ENCODE measurements at places on chromosomes 12 and 14.
A peak's percentile ranks its signal among the peaks of the same experiment; 100 is the strongest.

DNA sequence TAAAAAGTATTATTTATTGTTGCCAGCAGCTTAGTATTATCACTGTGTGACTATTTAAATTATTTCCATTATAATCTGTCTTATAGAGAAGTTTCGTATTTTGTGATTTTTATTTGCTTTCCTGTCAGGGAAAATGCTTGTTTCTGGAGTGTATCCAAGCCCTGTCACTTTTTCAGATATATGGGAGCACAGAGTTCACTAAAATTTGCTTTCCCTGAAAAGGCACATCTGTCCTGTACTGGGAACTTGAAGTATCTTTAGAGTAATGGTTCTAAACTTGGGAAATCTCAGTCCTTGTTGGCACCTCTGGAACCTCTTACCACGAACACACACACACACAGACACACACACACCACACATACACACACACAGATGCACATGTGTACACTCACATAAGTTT is 39.3 kb upstream of the SSTR1 start:
- DNase-seq, result no peak

- no peak for DNase-seq
Observed at GRCh38 chr14:67513631-67514108, 19.4 kb upstream of the PLEKHH1 start.

GRCh38 chr12:76952995-76953394 is 74.2 kb upstream of the CSRP2 start:
- DNase-seq, result no peak

DNA sequence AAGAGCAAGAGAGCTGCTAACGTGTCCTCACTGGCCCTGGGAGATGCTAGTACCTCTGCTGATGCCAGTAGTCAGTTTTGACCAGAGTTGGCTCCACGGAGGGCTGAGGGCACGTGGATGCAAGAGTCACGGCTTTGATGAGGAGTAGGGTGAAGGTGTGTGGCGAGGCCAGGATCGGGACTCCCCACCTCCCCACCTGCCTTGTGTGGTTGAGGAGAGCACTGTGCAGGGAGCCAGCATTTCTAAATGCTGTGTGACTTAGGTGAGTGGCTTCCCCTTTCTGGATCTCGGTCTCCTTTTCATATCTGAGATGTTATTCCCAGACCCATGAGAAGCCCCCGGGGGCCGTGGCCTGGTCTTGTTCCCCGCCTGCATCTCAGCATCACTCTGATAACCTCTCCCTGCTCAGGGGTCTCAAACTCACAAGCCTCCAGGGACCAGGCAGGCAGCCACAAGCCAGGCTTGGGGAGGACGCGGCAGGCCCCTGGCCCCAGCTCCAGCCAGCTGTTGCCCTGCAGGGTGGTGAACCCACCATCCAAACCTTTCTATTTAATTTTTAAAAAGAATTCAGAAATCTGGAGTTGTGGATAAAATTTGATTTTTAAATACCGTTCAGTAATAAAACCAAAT is 32.1 kb downstream of the MVK start:
- no peak for DNase-seq

DNA sequence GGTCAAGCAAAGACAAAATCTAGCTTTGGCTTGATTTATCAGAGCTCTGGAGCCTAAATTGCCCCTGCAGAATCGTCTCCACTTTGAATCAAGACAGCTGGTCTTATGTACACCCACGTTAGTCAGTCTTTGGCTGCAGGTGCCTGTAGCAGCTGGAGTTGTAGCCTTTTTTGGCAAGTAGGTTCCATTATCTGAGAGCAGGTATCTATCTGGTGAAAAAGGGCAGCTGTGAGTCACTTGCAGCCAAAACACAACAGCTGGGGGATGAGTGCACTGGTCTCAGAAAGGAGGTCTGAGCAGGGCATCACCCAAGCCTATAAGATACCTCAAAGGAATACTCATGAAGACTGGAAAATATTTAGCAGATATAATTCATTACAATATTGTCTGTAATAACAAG is 43.6 kb upstream of the KCNH5 start:
- DNase-seq, result no peak

DNA sequence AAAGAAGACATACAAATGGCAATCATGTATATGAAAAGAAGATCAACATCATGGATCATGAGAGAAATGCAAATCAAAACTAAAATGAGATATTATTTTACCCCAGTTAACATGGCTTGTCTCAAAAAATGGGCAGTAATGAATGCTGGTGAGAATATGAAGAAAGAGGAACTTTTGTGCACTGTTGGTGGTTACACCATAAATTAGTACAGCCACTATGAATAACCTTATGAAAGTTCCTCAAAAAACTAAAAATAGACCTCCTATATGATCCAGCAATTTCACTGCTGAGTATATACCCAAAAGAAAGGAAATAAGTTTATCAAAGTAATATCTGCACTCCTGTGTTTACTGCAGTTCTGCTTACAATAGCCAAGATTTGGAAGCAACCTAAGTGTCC is 151.7 kb downstream of the PDZRN4 start:
- DNase-seq, result no peak

DNA sequence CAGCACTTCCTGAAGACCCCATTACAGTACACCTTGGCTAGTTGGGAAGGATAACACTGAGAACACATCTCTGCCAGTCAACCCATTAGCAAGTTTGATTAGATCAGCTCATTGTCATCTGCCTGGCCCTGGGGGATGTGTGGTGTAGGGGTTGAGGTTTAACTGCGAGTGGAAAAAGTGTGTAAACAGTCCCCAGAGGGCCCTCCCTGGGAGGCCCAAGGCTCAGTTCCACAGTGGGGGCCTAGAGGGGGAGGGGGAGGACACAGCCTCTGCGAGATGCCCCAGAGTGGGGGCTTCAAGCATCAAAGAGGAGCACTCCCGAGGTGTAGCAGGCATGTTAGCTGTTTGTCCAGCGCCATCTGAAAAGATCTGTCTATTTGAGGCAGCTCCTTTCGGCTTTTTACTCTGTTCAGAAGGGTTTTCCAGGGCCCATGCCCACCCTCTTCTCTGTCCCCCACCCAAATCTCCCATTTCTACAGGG is 344 bp downstream of the LPAR5 start:
- peak; percentile 54 for DNase-seq

GRCh38 chr12:109446-109845 is 42.9 kb downstream of the IQSEC3 start:
- DNase-seq, result no peak

DNA sequence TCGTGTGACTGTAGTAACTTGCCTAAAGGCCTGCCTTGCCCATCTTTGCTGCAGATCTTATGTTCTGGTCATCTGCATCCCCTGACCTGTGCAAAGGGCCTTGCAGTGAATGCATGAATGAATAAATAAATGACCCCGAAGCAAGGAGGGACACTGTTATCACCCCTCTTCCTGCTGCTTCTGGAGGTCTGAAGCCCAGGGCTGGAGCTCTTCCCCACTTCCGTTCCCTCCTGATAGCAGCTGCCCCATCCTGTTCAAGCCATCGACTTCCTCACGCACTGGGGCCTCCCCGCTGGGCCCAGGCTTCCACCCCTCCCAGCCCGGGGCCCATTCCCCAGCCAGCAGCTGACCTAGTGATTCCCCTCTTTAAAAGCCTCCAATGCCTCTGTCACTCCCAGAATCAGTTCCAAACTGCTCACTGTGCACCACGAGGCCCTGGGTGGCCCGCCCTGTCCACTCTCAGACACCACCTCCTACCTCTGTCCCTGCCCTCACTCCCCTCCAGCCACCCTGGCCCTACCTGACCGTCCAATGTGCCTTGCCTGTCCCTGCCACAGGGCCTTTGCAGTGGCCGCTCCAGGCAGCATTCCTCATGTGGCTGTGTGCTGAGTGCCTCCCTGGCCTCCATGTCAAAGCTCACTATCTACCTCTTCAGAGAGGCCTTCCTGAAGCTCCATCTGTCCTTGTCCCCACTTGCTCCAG is 78.6 kb downstream of the SCARB1 start:
- no peak for DNase-seq

DNA sequence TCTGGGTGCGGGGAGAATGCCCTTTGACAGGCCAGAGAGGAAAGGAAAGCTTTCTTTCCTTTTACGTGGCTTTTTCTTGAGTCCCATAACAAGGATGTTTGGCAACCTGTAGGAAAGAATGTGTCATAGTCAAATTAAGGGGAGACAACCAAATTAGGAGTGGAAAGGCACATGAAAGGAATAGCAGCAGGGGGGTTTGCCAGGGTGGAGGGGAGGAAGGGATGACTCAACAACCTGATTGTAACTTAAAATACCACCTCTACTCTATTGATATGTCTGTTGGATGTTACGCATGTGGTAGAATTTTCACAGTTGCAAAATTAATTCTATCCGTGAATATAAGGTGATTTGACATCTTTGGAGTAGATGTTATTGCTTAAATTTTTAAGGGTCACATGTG is 28.5 kb upstream of the MYBPC1 start:
- no peak for DNase-seq

GRCh38 chr12:54428050-54429013 is 9.3 kb upstream of the ITGA5 start:
- no peak for DNase-seq

DNA sequence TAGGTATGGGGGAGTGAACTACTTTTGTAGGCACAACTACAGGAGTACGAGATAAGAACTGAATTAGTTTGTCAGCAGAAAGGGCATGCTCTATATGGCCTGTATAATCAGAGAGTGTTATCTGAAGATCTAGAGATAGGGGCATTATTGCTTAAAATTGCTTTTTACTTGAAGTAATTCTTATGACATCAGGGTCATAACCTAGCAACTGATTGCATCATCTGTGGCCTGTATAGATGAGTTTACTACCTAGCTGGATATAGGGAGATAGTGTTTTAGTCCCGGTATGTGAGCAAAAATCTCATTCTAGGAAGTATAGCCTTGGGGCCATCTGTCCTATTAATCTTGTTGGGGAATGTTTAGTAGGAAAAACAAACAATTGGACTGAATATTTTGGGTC is 142.7 kb downstream of the TMEM117 start:
- no peak for DNase-seq

GRCh38 chr12:104212516-104212915 is 3.1 kb upstream of the TXNRD1 start:
- no peak for DNase-seq

GRCh38 chr12:92088805-92089204 is 56.8 kb downstream of the BTG1 start:
- no peak for DNase-seq

- no peak for DNase-seq
Observed at GRCh38 chr12:20272161-20272560, 96.2 kb upstream of the PDE3A start.

DNA sequence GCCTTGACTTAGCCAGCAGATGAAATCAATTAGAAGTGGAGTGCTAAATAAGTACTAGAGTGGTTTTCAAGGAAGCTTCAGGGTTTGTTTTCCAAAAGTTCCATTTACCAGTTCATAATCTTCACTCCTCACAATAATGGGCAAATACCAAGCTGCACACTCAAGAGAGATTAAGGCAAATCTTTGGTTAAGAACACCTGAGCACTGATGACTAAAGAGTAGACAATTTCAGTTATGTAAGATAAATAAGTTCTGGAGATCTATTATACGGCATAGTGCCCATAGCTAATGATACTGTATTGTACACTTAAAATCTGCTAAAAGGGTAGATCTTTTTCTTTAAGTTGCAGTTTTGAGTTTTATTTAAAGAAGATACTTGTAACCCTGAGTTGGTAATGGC is 125.0 kb downstream of the ARMH4 start:
- no peak for DNase-seq

- no peak for DNase-seq
Observed at GRCh38 chr12:73984552-73984951, 553.1 kb upstream of the ATXN7L3B start.

DNA sequence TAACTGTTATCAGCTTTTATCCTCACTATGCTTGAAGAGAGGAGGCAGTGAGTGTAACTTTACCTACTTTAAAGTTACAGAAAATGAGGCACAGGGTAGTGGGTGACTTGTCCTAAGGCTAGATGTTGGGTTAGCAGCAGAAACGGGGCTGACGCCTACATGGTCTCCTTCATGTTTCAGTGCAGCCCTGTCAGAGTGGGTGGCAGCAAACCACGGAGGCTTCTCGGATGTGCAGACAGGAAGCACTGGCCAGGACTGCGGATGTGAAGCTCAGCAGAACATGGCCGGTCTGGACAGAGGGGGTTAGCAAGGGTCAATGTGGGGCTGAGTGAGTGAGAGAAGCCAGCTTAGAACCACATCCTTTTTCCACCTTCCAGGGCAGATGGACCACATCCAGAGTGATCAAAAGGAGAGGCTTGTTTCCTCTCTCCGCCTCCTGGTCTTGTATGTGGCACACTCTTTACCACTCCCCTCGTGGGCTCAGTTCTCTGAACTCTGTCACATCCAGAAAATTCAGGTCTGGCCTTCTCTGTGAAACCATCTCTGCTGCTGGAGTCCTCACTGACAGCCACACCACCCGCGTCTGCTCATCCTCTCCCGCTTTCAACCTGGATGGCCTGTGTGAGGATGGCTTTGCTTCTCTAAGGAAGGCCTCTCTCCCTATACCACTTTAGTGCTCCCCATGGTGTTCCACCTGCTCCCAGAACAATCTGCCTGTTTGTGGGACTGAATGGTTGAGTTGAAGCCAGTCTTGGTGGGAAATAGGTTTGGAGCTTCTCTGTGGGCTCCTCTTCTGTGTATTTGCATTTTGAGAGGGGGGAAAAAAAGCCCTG is 14.1 kb downstream of the SUSD6 start:
- peak; percentile 69 for DNase-seq

DNA sequence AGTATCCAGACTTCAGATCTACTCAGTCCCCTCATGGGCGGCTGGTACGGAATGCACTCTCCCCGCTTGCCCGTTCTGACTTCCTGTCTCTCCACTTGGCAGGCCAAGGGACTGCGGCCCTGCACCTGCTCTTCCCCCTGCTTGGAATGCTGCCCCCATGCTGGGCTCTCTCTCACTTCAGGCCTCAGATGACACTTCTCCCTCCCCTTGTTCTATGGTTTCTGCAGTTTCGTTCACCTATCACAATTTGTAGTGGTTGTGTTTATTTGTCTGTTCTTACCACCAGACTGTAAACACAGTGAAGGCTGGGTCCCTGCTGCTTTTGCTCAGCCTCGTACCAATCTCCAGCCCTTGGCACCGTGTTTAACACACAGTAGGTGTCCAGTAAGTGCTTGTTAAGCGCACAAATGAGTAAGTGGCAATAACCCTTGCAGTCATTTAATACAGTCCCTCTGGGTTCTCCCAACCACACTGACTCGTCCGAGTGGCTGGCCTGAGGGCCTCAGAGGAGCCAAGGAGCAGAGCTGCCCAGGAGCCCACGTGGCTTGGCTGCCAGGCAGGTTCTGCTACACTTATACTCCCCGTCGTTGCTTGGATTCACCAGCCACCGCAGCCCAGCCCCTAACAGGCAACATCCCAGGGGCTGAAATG is 11.8 kb downstream of the SLC6A12 start:
- DNase-seq, result no peak

DNA sequence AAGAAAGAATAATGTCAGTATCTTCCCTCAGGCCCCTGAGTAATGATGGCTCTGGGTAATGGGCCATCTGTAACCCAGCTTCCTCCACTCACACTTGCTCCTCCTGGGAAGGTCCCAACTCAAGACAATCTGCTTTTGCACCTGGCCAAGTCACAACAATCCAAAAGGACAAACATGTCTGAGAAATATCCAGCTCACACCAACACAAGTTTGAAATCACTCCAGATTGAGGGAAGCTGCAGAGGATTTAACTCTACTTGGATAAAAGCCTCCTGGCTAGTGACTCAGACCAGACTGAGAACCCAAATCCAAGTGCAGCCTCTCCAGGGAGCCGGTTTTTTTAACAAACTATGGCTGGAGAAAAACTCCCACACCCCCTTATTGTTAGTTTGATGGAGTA is 34.2 kb downstream of the RTRAF start:
- DNase-seq, result no peak

GRCh38 chr12:109097435-109098182 is at the start of gene UNG:
UNG (plus strand) TSS chr12:109097597; CDS start chr12:109097680, 83 bp downstream.
- peak; percentile 96 for DNase-seq

GRCh38 chr14:20781803-20782202 is 735 bp downstream of the RNASE6 start:
- DNase-seq, result no peak

GRCh38 chr14:48726080-48726642 is 860.0 kb downstream of the RPS29 start:
- DNase-seq, result no peak
